B cell (primary cell): ENCODE measurements at places on chromosomes 12 and 14. TPM values are rescaled to one million over a fixed set of nuclear protein-coding genes. Genes with fewer than 3 reads are reported as not detected.

- no peak for DNase-seq
Observed at GRCh38 chr14:81819344-81819743, 285.7 kb upstream of the SEL1L start.

DNA sequence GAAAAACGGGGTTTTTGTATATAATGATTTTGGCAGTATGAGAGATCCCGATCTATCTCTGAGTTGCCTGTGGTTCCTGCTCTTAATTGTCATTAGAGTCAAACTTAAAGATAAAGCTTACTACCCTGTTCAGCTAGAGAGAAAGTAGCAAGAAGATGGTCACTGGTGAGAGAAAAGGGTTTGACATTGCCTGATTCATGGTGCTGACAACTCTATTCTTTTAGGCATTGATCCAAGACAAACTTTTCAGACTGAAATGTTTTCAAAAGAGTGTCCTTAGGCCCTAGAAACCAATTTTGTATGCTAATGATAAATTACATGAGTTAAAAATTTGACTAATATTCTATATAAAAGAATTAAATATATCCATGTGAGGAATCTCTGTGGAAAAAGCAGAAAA is 35.1 kb downstream of the PELI2 start:
- DNase-seq: no peak

DNA sequence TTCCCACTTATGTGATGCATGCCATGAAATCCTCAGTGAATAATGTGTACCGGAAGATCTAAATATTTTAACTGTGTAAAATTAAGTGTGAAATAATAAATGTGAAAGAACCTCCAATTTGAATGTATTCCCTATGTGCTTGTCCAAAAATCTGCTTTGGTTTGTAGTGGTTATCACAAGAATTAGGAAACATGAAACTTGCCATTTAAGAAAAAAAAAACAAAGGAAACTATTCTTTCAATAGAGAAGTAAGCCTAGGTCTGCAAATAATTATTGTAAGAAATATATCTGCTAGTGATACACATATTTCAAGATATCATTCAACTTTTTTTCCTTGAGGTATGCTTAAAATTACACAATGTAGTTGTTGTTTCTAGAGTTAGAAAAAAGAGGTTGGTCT is 500.4 kb downstream of the SLC6A15 start:
- DNase-seq: no peak

DNA sequence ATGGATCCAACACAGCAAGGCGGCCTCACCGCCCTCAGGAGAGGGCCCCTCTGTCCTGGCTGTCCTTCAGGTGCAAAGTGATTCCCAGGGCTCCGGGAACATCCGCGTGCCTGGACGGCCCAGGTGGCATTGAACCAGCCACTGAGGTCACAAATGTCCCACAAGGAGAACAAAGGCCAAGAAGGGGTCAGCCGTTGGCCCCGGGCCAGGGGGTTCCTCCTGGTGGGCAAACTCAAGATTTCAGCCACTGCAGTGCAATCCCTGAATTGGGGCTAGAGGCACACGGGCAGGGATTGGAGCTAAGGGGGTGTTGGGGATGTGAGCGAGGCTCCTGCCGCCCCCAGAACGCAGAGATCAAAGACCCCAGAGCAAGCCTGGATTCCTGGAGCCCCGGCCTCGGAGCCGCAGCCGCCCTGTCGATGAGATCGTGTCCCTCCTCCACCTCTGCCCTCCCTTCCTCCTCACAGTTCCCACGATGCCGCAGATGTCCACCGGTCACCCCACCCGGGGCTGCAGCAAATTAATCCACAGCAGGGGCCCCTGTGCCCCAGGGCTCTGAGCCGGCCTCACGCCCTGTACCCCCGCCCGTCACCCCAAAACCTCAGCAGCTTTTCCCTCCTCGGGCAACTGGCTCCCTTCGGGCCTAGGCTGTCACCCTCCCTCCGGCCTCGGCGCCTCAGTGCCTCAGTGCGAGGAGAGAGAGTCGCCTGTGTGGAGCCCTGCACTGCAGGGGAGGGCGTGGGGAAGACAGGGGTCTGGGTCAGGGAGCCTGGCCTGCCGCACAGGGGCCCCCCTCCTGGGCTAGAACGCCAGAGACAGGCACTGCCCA is 56.7 kb upstream of the GALNT9 start:
- no peak for DNase-seq

DNA sequence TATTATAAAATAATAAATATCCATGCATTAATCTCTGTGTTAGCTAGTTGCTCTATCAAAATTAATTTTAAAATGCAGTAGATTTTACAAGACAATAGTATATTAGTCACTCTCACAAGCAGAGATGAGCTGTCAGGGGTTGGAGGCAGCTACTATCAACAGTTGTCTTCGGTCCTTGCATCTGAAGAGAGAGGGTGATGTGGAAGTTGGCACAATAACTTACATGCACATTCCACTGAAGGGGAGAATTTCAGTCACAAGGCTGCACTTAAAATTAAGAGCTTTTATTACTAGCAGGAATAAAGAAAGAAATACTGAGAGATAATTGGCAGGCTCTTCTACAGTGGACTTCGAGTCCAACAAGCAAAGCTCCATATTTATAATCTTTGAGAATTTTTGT is 166.9 kb upstream of the DCN start:
- DNase-seq: no peak

DNA sequence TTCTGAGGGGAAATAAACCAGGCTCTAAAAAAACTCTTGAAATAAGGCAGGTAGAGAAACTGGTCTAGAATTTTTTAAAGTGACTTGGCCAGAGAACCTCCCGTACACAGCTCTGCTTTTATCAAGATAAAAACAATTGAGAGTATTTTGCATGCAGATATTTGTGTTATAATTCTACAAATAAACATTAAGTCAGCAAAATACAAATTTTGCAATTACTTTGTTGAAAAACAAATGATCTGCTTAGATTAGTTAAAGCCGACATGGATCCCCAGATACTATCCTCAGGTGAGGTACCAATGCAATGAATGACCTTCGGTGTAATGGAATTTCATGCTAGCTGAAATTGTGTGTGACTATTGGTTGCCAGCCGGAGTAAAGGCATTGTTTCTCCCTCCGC is 197.2 kb downstream of the SOX5 start:
- DNase-seq: no peak

GRCh38 chr14:69518289-69519101 is 34.0 kb downstream of the PLEKHD1 start:
- no peak for DNase-seq

- DNase-seq: peak; percentile 2
Observed at GRCh38 chr12:23504043-23504442, 445.4 kb downstream of the SOX5 start.

- no peak for DNase-seq
Observed at GRCh38 chr12:106152334-106152733, 13.6 kb upstream of the NUAK1 start.

The SLC38A4 gene
- not detected in 2 replicates for total RNA-seq

DNA sequence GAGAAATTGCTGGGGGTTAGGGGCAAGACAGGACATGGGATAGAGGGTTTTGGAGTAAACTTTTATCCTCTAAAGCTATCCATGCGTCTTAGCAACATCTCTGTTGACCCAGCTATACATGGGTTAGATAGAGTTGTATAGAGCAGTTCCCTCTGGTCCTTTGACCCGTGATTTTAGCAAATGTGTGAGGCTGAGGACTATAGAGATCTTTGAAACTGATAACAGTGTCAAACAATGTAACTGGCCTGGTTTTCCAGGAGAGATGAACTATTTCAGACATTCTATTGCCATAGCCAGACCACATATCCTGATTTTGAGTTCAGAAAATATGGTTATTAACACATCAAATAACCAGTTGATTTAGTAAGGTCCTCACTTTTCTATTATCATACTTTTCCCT is 60.4 kb downstream of the B4GALNT3 start:
- no peak for DNase-seq

GRCh38 chr12:30314506-30315100 is 381.1 kb downstream of the IPO8 start:
- DNase-seq: no peak
